ENCODE measurements at places on chromosomes 12 and 14. TPM values are rescaled to one million over a fixed set of nuclear protein-coding genes. Genes with fewer than 3 reads are reported as not detected.

DNA sequence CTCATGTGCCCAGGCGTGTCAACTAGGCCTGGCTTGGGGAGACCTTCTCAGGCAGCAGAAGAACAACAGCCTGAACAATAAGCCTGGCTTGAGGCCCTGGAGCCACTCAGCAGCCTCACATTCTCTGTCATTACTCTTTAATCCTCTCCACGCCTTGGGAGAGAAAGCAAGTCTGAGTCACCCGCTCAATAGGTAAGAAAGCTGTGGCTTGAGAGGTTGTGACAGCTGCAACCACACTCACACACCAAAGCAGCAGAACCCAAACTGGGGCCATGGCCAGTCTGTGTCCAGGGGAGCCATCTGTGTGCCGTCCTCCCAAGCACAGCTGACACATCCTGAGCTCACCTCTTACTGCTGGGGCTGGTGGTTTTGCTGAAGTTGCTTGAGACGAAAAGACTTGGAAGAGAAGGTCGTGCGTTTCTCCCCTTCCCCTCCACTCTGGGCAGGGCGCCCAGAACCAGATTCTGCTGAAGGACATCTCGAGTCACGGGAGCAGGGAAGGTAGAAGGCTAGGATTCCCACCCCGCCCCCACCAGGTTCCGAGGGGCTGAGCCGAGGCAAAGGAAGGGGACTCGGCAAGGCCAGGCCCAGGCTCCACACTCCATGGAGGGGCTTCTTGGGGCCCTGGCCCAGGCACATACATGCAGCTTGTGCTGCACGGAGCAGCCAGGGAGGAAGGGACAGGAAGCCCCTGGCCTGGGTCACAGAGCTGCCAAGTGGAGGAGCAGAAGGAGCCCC, 5.5 kb downstream of the TMEM63C start:
- no peaks in the 10 kb centered on the region for H3K36me3 ChIP-seq
- peaks cover 19% of the 10 kb centered on the region for H3K27me3 ChIP-seq
- H3K4me1 ChIP-seq, result peaks cover 6% of the 10 kb centered on the region
- H3K4me3 ChIP-seq, result no peak overlapping the region
- no peak for DNase-seq

DNA sequence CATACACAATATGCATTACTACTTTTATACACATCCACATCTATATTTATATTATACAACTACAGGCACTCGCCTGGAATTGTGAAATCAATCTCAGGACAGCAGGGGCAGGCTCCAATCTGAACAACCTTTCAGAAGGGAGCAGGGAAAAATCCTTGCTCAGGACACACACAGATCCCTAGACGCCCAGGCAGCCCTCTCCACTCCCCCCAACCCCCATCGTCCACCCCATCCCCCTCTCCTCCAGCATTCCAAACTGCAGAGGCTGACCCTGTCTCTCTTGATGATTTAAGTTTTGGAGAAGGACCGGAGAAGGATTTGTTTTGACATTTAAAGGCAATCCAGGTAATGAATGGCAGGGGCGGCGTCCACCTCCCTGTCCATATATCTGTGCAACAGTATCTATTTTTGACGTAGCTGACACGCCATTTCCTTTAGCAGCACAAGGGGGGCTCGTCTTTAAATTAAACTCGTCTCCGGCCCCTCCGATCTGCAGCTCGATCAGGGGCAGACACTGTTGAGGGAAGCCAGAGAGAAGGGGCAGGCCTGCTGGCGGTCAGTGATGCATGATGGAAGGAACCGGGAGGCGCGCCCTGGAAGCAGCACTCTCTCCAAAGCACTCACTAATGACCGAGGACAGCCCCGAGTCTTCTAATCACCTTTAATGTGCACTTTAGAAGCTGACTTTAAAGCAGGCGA, 95.0 kb upstream of the TBX5 start:
- DNase-seq, result no peak
- no peaks in the 10 kb centered on the region for H3K36me3 ChIP-seq
- H3K4me1 ChIP-seq, result no peaks in the 10 kb centered on the region
- no peak overlapping the region for H3K27ac ChIP-seq

DNA sequence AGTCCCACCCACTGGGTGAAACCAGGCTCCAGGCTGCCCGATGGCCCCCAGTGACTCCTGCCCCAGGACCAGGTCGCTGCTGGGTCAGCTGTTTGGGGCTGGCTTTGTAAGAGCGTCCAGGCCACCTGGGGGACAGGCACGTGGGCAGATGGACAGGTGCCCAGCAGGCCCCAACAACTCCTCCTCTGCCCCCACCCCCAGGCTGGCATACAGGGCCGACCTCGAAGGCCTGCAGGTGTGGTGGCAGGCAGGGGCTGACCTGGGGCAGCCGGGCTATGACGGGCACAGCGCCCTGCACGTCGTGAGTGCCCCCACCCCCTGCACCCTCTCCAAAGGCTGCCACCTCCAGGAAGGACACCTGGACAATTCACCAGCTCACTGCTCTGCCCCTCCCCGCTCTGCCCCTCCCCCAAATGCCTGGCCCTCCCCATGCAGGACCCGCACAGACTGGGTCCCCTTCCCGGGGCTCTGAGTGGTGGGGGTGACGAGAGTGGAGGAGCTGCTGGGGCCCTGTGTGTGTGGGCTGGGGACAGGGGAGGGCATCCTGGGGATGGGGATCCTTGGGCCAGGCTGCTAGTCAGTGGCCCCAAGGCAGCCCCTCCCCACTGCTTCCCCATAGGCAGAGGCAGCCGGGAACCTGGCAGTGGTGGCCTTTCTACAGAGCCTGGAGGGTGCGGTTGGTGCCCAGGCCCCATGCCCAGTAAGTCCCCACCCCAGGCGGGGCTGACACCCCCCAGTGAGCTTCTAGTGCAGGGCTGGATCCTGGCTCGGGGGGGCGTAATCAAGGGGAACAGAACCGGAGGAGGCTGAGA, 26.0 kb downstream of the ASPG start:
- H3K4me1 ChIP-seq, result no peaks in the 10 kb centered on the region
- H3K4me3 ChIP-seq, result no peak overlapping the region
- no peak overlapping the region for H3K27ac ChIP-seq

GRCh38 chr12:42135259-42135814, 9.3 kb downstream of the GXYLT1 start:
- H3K27me3 ChIP-seq, result no peaks in the 10 kb centered on the region
- H3K36me3 ChIP-seq, result peaks cover 2% of the 10 kb centered on the region
- peaks cover 2% of the 10 kb centered on the region for H3K4me1 ChIP-seq
- no peak overlapping the region for H3K27ac ChIP-seq

The GSC gene
- not detected for total RNA-seq

DNA sequence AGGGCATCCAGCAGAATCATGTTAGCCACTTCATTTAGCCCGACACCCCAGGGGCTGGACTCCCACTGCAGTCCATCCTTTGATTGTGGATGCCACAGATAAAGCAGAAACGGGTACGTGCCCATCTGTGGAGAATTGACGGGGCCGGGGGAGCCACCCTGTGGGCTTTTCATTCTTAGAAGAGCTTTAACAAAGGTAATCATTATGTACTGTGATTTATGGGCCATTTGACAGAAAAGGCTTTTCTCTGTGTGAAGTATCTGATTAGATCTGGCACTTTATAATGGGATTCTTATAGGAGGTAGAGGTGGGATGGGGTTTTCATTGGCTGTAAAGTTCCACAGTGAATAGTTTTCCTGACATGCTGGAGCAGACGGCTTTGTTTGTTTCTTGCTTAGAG, 40.4 kb downstream of the AACS start:
- H3K27ac ChIP-seq, result peak overlapping the region; percentile 14
- no peak for DNase-seq
- peaks cover 15% of the 10 kb centered on the region for H3K36me3 ChIP-seq
- H3K4me3 ChIP-seq, result no peak overlapping the region
- H3K27me3 ChIP-seq, result no peaks in the 10 kb centered on the region
- no peaks in the 10 kb centered on the region for H3K4me1 ChIP-seq

- peaks cover 13% of the 10 kb centered on the region for H3K36me3 ChIP-seq
- peaks cover 50% of the 10 kb centered on the region for H3K4me1 ChIP-seq
- peak overlapping the region; percentile 68 for H3K4me3 ChIP-seq
- no peaks in the 10 kb centered on the region for H3K27me3 ChIP-seq
- no peak overlapping the region for H3K27ac ChIP-seq
- DNase-seq, result no peak
Observed at GRCh38 chr12:26830783-26831551, 2.0 kb downstream of the ITPR2 start.

GRCh38 chr12:89433634-89434033, 81.3 kb upstream of the DUSP6 start:
- H3K27me3 ChIP-seq, result no peaks in the 10 kb centered on the region
- no peak overlapping the region for H3K4me3 ChIP-seq
- H3K27ac ChIP-seq, result no peak overlapping the region

DNA sequence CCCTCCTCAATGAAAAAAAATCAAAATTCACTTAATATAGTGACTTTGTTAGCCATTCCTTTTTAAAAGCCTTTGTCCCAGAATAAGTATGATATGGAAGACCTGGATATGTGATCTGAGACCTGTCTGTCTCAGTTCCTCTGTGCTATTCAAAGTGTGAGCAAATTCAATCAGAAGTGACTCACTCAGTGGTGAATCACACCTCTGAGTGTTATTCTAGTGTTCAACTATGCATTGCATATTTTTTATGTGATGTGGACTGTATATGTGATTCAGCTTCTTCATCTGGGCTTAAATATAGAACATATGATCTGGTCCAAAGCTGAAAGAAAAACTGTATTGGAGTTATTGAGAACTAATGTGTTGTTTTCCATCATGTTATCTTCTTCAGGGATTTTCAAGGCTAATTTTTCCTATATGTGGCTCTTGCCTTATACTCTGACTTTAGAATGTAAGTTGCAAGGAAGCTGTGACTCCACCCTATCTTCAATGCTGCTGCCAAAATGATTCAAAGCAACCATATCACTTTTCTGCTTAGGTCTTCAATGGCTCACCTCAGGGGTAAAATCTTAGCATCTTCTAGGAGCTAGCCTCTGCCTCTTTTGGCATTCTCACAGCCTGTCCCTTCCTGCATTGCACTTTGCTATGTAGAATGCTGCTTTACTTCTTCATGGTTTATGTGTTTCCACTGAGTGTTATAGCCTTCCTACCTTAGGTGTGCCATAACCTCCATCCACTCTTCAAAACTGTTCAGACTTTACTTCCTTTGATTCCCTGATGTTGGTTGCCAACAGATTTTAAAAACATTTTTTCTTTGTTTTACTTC, 169.8 kb downstream of the OTOGL start:
- no peak for DNase-seq
- H3K4me1 ChIP-seq, result no peaks in the 10 kb centered on the region
- H3K4me3 ChIP-seq, result no peak overlapping the region
- no peak overlapping the region for H3K27ac ChIP-seq
- no peaks in the 10 kb centered on the region for H3K36me3 ChIP-seq
- no peaks in the 10 kb centered on the region for H3K27me3 ChIP-seq

The MAP3K9 gene
- 4.8 TPM for total RNA-seq

The CLEC4A gene
- total RNA-seq, result not detected

The C12orf42 gene
- 0.57 TPM for total RNA-seq

The MANSC4 gene
- not detected for total RNA-seq

- H3K4me3 ChIP-seq, result no peak overlapping the region
- peaks cover 11% of the 10 kb centered on the region for H3K27me3 ChIP-seq
- no peak overlapping the region for H3K27ac ChIP-seq
- no peaks in the 10 kb centered on the region for H3K36me3 ChIP-seq
- DNase-seq, result no peak
Observed at GRCh38 chr12:45122768-45123380, 72.0 kb upstream of the DBX2 start.

- no peaks in the 10 kb centered on the region for H3K4me1 ChIP-seq
- no peak for DNase-seq
Observed at GRCh38 chr14:80216818-80217217, 5.5 kb upstream of the DIO2 start.

GRCh38 chr14:79044894-79045624, 874.9 kb downstream of the NRXN3 start:
- no peaks in the 10 kb centered on the region for H3K36me3 ChIP-seq
- H3K4me3 ChIP-seq, result no peak overlapping the region
- no peaks in the 10 kb centered on the region for H3K27me3 ChIP-seq
- H3K4me1 ChIP-seq, result no peaks in the 10 kb centered on the region
- H3K27ac ChIP-seq, result no peak overlapping the region

GRCh38 chr14:23468704-23469126, 788 bp upstream of the NGDN start:
- no peak overlapping the region for H3K4me3 ChIP-seq
- peaks cover 12% of the 10 kb centered on the region for H3K4me1 ChIP-seq
- H3K36me3 ChIP-seq, result peaks cover 11% of the 10 kb centered on the region
- H3K27me3 ChIP-seq, result no peaks in the 10 kb centered on the region

The FAM186B gene
- 0.15 TPM for total RNA-seq

DNA sequence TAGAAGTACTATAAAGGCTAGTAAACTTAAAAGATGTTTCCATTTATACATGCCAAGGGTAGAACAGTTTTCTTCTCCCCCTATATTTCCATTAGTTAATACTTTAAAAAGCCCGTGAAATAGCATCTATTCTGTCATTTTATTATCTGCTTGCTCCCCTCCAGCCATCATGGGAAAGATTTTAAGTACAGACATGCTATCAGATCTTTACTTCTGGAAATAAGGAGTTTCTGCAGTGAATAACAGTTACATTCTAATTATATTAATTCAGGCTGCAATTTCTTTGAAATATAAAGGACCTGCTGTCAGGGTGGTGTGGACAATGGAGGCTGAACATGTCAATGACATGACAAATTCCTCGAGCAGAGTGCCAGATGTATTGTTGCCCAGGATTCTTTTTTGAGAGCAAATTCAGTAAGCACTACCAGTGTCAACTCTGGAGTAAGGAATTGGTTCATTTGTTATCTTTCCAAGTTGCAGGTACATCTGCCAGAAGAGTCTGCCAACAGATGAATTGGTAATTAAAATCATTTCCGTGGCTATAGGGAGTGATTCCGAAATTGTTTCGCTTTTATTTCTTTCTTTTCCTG, 151.3 kb downstream of the BTG1 start:
- no peak overlapping the region for H3K27ac ChIP-seq
- H3K36me3 ChIP-seq, result peaks cover 9% of the 10 kb centered on the region
- no peak for DNase-seq
- no peak overlapping the region for H3K4me3 ChIP-seq
- no peaks in the 10 kb centered on the region for H3K27me3 ChIP-seq
- H3K4me1 ChIP-seq, result peaks cover 8% of the 10 kb centered on the region

- DNase-seq, result no peak
- H3K36me3 ChIP-seq, result no peaks in the 10 kb centered on the region
- no peak overlapping the region for H3K27ac ChIP-seq
- H3K27me3 ChIP-seq, result no peaks in the 10 kb centered on the region
- peaks cover 12% of the 10 kb centered on the region for H3K4me1 ChIP-seq
Observed at GRCh38 chr14:31933716-31934115, 143.4 kb upstream of the ARHGAP5 start.

The FAM90A1 gene
- not detected for total RNA-seq

DNA sequence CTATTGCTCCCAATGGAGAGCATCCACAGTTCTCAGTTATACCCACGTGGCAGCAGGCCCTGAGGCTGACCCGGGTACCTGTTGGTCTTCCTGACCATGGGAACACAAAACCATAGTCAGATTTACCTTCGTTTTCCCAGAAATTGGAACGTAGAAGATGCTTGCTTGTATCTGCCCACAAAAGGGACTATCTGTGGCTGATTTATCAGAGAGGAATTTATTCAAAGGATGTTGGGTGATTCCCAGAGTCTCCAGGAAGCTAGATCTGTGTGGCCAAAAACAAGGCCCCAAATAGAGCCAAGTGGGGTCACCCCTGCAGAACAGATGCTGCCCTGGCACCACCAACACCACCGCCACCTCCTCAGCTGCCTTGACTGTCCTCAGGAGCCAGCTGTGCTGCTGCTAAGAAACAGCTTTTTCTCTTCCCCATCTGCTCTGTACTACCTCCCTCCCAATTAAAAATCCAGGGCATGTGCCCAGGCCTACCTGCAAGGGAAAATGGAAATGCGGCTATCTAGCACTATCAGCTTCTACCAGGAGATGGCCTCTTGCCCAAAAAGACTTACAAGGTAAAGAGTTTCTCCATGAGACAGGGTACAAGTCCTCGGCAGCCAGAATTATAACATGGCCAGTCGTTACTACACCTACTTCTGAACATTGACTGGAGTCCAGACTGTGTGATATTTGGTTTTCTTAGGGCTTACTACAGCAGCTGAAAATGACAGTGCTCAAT, 128.6 kb upstream of the PLEKHG7 start:
- H3K27ac ChIP-seq, result no peak overlapping the region
- H3K36me3 ChIP-seq, result no peaks in the 10 kb centered on the region
- no peaks in the 10 kb centered on the region for H3K27me3 ChIP-seq
- no peak overlapping the region for H3K4me3 ChIP-seq

Data from activated CD4-positive, alpha-beta T cell treated with anti-CD3 and anti-CD28 coated beads, Interleukin-2, amount 10 ng/mL, durations not matched to agents 7 days and 5 days (primary cell).